Activated naive CD4-positive, alpha-beta T cell treated with anti-CD3 and anti-CD28 coated beads for 36 hours (primary cell): ENCODE measurements at places on chromosomes 1 and 21.

GRCh38 chr1:213075725-213076124 is 24.7 kb downstream of the RPS6KC1 start:
- DNase-seq: no peak

- no peak for DNase-seq
Observed at GRCh38 chr1:70436622-70437251, 25.7 kb downstream of the CTH start.

GRCh38 chr1:18549106-18549505 is 68.4 kb downstream of the KLHDC7A start:
- DNase-seq: no peak

GRCh38 chr21:33266050-33266788 is at the start of gene IL10RB:
Gene IL10RB (plus strand): TSS chr21:33266367. CDS start chr21:33266466, 99 bp downstream.
- DNase-seq: peak; percentile 65

DNA sequence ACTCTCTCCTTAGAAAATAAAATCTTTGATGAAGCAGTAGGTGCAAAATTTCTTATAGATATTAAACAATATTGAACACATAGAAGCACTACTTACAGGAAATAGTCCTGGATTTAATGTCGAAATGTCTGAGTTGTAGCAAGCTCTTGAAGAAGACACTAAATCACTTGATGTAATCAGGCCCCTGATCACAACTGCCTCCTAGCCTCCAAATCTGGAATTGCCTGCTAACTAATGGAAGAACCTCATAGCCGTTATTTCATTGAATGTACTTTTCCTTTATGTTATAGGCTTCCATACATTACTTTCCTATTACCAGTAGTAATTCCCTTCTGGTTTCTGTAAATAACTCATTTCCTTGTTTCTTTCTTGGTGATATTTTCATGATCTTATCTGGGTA is 675.7 kb upstream of the CHRM3 start:
- no peak for DNase-seq

DNA sequence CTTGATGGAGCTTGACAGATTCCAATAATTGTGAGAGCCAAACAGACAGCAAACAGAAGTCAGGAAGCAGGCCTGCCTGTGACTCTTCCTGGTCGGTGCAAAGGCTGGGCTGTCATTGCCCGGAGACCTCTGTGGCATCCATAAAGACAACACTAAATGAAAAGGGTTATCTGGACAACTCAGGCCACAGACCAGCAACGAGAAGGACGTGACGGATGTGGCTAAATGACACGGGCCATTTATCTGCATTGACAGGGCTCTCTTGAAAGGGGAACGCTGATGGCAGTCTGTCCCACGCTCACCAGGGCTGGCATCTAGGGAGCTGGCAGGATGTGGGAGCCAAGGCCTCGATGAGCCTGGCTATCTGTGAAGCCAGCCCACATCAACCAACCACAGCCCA is 35.0 kb downstream of the HMGB4 start:
- no peak for DNase-seq

- DNase-seq: no peak
Observed at GRCh38 chr1:14604414-14604813, 5.9 kb downstream of the KAZN start.

DNA sequence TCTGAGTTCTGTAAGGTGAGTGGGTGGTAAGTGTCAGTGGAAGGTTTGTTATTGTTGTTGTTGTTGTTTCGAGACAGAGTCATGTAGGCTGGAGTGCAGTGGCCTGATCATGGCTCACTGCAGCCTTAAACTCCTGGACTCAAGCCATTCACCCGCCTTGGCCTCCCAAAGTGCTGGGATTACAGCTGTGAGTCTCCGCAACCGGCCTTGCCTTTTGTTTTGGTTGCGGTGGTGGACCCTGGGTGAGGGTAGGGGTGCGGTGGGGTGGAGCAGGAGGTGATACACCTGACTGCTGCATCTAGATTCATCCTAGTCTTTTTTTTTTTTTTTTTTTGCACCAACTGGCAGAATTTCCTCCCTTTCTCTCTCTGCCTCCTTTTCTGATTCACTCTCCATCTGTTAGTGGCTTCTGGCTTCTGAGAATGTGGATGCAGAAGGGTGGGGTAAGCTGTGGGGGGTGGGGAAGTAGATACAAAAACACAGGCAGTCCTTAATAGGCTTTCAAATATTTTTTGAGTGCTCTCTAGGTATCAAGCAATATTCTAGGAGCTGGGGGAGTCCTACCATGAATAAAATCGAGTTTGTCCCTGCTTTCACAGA is 4.6 kb upstream of the GMEB1 start:
- no peak for DNase-seq

DNA sequence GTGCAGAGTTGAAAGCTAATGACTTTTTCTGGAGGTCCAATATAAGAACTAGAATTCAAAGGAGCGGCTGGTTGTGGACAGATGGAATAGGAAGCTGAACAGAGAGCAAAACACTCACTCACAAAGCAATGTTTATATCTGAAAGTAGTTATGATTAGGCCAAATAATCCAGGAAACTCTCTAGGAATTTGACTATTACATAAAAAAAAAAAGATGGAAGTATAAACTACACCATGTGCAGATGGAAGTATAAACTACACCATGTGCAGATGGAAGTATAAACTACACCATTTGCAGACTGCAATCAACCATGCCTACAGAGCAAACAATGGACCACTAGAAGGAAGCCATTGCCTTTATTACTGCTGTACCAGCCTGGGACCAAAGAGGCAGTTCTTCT is 771.1 kb downstream of the BRINP3 start:
- no peak for DNase-seq

DNA sequence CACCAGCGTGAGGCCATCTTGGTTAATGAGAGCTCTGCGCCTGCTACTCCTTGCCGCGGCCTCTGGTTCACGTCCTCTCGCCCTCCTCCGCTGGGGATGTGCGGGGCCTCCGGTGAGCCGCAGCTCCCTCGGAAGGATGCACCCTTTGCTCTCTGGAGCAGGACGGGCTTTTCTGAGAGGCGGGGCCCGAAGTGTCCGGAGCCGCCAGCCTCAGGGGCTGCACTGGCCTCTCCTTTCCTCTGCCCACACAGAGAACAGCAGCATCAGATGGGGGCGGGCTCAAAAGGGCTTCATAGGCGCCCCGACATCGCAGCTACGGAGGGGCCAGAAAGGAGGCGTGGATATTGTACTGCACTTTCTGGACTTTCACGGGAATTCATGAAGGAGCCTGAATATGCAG is 284.7 kb downstream of the CAMTA1 start:
- DNase-seq: no peak

DNA sequence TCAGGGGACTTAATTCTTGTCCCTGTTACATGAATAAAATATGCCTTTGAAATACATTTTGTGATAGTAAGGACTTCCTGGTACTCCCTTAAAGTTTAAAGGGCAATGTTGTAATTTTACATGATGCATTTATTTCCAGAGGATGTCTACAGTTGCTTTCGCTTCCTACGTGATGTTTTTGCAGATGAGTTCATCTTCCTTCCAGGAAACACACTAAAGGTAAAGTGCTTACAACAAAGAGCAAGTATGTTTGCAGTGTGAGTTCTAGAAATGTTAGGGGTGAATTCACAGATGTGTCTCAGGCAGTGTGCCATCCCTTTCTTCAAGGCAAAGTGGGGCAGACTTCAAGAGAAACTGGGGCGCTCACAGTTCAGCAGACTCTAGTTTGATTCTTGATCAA is 31.2 kb downstream of the GNPAT start:
- DNase-seq: peak; percentile 14

- peak; percentile 54 for DNase-seq
Observed at GRCh38 chr1:66300972-66301451, 232.9 kb upstream of the SGIP1 start.

GRCh38 chr1:219067350-219067712 is 106.3 kb upstream of the LYPLAL1 start:
- DNase-seq: no peak

DNA sequence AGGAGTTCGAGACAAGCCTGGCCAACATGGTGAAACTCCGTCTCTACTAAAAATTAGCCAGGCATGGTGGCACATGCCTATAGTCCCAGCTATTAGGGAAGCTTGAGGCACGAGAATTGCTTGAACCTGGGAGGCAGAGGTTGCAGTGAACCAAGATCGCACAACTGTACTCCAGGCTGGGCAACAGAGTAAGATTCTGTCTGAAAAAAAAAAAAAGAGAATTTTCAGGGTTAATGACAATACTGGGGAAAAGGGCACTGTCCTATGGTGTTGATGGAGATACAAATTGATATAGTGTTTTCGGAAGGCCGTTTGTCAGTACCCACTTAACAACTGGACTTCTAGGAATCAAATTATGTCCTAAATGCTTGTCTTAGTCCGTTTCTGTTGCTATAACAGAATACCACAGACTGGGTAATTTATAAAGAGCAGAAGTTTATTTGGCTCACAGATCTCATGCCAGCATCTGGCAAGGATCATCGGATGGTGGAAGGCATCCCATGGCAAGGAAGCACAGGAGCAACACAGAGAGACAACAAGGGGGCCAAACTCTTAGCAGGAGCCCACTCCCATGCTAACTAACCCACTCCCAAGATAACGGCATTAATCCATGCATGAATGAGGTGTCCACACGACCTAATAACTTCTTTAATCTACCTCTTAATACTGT is 41.3 kb downstream of the ZBTB8A start:
- DNase-seq: no peak

GRCh38 chr1:98793136-98793535 is 131.6 kb downstream of the SNX7 start:
- DNase-seq: no peak

DNA sequence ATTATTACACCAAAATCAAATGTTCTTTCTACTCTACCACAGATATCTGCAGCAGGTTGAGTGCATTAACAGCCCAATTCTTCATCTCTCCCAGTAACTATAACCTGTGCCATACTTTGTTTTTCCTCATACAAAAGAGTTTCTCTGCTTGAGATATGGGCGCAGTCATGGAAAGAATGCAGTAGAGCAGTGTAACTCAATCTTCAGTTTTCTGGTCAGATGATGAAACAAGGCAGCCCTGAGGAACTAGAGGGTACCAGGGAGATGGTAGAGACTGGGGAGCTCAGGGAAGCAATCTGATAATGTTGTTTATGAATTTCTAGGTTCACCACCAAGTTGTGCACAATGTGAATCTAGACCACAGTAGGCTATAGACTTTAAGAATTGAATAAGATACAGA is 39.6 kb downstream of the ASPM start:
- no peak for DNase-seq

DNA sequence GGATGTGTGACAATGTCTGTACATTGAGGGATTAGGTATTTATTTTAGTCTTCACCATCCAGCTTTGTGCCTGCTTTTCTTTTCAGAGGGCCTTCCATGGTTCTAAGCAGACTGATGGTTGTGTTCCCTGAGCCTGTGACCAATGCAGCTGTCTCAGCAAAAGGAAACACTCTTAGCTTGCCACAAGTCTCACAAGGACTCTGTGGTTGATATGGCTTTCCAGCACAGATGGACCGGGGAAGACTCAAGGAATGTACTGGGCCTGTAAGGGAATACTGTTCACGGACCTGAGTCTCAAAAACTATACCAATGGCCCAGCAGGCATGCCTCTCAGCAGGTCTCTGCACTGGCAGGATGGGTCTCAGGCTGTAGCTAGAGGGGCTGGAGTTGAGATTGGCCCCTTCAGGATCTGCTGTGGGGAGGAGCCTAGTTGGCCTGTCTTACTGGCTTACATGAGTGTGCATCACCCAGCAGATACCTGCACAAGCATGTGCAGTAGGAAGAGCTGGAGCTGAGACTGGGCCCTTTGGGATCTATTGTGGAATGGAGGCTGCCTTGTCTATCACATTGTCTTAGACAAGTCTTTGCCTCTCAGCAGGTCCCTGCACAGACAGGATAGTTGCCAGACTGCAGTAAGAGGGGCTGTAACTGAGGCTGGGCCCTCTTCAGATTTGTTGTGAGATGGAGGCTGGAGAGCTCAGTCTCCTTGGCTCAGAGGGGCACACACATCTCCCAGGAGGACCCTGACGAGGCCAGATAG is 52.0 kb upstream of the PDC start:
- no peak for DNase-seq

DNA sequence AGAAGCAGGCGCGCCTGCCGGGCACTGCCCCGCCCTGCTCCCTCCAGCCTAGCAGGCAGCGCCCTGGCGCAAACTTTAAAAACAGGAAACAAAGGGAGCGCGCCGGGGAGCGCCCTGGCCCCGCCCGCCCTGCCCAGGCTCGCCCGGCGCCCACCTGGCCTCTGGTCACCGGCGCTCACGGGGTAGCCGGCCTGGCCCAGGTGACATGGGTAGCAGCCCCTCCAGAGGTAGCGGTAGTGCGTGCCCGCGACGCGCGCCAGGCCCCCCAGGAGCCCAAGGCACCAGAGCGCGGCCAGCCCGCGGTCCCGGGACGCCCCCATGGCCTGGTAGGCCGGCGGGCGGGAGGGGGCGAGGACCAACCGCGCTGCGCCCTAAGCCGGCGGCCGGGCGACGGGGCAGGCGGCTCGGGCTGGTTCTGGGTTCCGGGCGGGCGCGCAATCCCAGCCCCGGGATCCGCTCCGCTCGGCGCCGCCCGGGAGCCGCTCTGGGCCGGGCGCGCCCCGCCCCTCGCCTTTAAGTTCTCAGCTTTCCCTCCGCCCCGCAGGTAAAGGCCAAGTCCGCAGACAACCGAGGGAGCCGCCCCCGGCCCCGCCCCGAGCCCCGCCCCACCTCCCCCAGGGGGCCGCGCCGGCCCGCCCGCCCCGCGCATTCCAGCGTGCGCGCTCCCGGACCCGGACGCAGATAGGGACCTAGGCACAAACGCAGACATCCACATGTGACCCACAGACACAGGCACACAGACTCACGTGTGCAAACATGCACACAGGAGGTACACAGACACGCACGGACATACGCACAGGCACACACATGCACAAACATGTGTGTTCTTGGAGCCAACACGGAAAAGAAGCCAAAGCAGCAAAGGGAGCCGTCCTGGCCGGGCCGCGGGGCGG is 76.7 kb downstream of the ARHGEF16 start:
- peak; percentile 76 for DNase-seq

DNA sequence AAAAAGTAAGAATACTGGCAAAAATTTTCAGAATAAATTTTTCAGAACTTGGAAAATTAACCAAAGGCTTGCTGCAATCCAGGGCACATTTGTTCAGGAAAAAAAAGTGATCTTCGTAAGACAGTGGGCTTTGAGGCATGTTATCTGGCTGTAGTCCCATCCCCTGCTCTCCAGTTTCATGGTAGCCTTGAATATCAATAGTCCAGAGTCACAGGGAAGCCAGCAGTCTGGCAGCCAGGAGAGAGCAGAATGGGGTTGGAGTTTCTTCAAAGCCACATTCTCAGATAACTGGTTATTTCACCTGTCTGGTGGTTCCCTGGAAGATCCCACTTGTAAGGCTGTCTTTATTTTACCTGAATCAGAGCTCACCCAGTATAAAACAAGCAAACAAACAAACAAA is 669.3 kb downstream of the MATN1 start:
- DNase-seq: no peak

- DNase-seq: no peak
Observed at GRCh38 chr1:198245379-198245778, 88.6 kb downstream of the NEK7 start.

GRCh38 chr1:92762355-92762754 is 22.6 kb downstream of the EVI5 start:
- no peak for DNase-seq

- DNase-seq: no peak
Observed at GRCh38 chr1:12756768-12757413, 10.9 kb downstream of the CFAP107 start.

GRCh38 chr1:31776516-31776915 is 12.4 kb upstream of the ADGRB2 start:
- DNase-seq: no peak

- DNase-seq: peak; percentile 30
Observed at GRCh38 chr1:109788695-109789521, 25.2 kb upstream of the EPS8L3 start.

- DNase-seq: no peak
Observed at GRCh38 chr1:93979718-93980319, 70.6 kb upstream of the GCLM start.

GRCh38 chr1:93471911-93472310 is 24.0 kb downstream of the FNBP1L start:
- DNase-seq: no peak
